HL-60 (cell line): ENCODE measurements at places on chromosomes 13 and 19.

- DNase-seq, result no peak
Measured at GRCh38 chr13:73054712-73055111, 4.1 kb upstream of the KLF5 start.

- peak; percentile 59 for DNase-seq
Measured at GRCh38 chr19:33304760-33305647, 2.7 kb upstream of the CEBPA start.

- no peak for DNase-seq
Measured at GRCh38 chr19:1468274-1468820, 10.7 kb downstream of the C19orf25 start.

- DNase-seq, result no peak
Measured at GRCh38 chr13:77853703-77854102, 64.9 kb downstream of the EDNRB start.

DNA sequence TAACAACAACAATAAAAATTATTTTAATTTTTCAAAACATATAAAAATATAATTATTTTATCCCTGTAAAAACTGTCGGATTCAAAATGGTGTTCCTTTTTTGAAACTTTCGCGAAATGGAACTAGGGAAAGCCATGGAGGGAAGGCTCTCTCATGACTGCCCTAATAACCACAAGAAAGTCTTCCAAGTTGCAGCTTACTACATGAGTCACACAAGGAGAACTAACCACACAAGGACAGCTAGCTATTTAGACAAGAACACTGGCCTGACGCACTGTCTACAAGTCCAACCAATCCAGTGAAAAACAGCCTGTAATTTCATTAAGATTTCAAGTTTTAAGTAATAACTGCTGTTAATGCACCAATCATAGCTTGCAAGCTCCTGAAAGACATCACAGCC lies 319.2 kb upstream of the PCDH9 start:
- no peak for DNase-seq

GRCh38 chr13:99315186-99315585 lies 8.0 kb upstream of the GPR183 start:
- no peak for DNase-seq

GRCh38 chr19:15837221-15837731 lies 21.8 kb upstream of the OR10H1 start:
- DNase-seq, result no peak

GRCh38 chr13:30300596-30300995 lies 6.8 kb downstream of the KATNAL1 start:
- DNase-seq, result no peak

- DNase-seq, result peak; percentile 36
Measured at GRCh38 chr19:1618157-1619093, 13.2 kb upstream of the UQCR11 start.

- DNase-seq, result no peak
Measured at GRCh38 chr13:64871742-64872141, 2358.4 kb downstream of the PCDH9 start.
